Activated T-cell treated with anti-CD3 and anti-CD28 coated beads for 48 hours (primary cell): ENCODE measurements at places on chromosomes 4 and X.

DNA sequence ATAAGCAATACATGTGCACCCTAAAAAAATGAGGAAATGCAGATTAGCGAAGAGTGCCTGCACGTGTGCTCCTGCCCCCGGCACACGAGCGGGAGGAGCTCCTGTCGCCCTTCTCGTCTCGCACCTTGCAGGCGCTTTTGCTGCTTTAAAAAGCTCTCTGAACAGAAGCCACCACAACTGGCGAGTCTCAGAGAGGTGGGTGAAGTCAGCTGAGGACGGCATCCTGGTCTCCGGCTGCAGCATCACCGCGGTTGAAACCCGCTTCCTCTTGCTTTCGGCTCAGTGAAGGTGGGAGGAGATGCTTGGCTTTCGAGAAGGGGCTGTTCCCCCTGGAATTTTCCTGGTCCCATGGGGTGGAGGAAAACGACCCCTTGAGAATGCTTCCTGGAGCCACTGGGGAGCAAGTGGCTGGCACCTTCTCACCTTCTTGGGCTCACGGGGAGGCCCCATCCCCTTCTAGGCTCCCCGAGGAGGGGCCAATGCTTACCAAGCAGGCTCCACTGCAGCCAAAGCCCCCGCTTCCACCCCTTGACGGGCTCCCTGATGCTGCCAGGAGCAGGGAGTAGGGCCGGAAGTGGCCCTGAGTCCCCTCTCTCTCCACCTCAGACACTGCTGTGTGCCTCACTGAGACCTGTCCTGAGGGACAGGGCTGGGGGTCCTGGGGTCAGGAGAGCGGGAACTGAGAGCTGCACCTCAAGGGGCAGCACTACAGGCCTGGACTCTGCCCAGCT lies 29.2 kb upstream of the MXD4 start:
- peak; percentile 28 for DNase-seq

DNA sequence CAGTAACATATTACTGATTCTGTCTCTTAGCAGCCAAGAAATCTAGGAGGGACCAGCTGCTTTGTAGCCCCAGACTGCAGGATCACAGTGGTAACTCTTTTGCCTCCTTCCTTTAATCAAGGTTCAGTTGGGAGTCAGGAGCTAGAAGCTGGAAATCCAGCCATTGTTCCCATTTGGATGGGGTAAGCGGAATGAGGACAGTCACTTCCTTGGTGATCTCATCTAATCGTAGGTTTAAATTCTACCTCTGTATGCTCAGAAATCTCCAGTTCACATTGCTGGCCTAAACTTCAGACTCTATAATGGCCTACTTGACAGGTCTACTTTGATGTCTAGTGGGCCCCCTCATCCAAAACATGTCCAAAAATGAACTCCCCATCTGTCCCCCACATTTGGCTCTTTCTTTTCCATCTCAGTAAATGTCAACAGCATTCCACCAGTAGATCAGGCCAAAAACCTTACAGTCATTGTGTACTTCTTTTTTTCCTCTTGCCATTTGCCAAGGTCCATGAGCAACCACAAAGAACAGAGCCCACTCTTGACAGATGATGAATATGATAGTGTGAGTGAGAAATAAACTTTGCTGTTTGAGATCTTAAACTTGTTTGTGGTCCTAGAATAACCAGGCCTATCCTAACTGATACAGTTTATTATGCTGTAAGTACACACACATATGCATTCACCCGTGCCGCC lies 40.1 kb downstream of the WWC2 start:
- no peak for DNase-seq

GRCh38 chr4:106676173-106676921 lies 307.8 kb upstream of the GIMD1 start:
- no peak for DNase-seq

GRCh38 chr4:109755656-109756055 lies 25.8 kb upstream of the PLA2G12A start:
- no peak for DNase-seq

- DNase-seq: no peak
Measured at GRCh38 chr4:151604238-151604637, 156.6 kb downstream of the GATB start.

DNA sequence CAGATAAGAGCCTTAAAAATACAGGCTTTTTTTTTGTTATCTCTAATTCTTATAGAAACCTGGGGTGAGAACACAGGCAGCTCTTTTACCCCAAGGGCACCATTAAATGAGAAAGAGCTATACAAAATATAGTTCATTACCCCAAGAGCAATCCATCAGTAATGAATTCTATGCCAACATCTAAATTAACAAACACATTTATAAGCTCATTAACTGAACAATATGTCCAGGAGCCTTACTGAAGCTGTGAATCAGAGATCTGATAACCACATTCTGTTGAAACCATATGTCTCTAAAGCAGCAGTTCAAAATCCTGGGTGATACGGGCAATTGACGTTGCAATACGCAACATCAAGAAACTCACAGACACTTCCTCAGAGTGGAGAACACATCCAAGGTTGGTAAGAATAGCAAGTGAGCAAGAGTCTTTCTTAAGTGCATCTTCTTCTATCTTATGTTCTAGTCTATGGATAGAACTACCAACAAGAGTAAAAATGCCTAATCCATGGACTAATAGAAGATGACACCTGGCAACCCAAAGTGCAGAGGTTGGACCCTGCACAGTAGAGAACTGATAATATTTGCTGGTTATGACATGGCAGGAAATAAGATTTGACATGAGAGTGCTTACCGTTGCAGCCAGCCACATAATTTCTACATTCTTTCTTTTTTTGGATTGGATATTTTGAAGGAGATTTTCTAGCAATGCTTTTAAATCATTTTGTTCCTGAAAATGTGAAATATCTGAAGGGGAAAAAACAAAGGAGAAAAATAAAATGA lies 449.3 kb downstream of the IL15 start:
- DNase-seq: no peak

GRCh38 chr4:149884529-149885181 lies 69.0 kb upstream of the IQCM start:
- DNase-seq: no peak

DNA sequence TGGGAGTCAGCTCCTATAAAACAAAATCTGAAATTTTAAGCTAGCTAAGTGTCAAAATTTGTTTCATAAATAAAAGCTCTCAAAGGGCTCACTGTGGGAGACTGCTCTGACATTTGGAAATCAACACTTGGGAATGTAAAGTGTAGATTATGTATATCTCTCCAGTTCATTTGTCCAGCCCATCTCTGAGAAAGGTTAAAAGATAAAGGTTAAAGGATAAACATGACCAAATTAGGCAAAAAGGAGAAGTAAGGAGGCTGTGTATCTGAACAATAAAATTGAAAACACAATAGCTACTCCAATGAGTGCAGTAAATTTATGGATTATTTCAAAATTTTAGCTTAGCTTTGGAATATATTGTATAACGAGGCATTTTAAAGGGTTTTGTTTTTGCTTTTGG lies 304.9 kb downstream of the UNC5C start:
- DNase-seq: no peak

- no peak for DNase-seq
Measured at GRCh38 chr4:138943893-138944292, 71.7 kb upstream of the NOCT start.

GRCh38 chr4:110854021-110854678 lies 231.3 kb upstream of the PITX2 start:
- DNase-seq: no peak

- no peak for DNase-seq
Measured at GRCh38 chr4:114866901-114867670, 246.3 kb downstream of the NDST4 start.

GRCh38 chr4:140937866-140938265 lies 181.7 kb upstream of the TBC1D9 start:
- no peak for DNase-seq

- no peak for DNase-seq
Measured at GRCh38 chr4:172578712-172579111, 589.9 kb upstream of the GALNT7 start.
